Peyer's patch (tissue), 4 donors: ENCODE measurements at places on chromosomes 16 and 17. TPM values are rescaled to one million over a fixed set of nuclear protein-coding genes. Genes with fewer than 3 reads are reported as not detected.

- DNase-seq = no peak
Measured at GRCh38 chr16:85935391-85935973, 36.5 kb downstream of the IRF8 start.

GRCh38 chr17:7626956-7627249 lies 718 bp downstream of the SAT2 start:
- DNase-seq = peak; percentile 50

DNA sequence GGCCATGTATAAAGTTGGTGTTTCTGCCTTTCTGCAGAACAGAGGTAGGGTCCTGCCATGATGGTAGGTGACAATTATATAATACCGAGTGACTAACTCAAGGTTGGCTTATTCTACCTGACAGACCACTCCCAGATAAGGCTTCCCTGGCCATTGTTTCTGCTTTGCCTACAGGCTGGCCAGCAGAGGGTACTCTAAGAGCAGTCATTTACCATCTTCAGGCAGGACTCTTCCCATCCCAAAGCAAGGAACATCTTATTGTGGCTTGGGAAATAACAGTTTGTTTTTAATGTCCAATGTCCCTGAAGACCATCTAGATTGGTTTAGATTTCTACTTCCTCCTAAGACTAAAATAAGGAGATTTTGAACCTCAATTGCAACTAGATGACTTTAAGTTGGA lies 74.1 kb downstream of the SNX11 start:
- DNase-seq = peak; percentile 53

DNA sequence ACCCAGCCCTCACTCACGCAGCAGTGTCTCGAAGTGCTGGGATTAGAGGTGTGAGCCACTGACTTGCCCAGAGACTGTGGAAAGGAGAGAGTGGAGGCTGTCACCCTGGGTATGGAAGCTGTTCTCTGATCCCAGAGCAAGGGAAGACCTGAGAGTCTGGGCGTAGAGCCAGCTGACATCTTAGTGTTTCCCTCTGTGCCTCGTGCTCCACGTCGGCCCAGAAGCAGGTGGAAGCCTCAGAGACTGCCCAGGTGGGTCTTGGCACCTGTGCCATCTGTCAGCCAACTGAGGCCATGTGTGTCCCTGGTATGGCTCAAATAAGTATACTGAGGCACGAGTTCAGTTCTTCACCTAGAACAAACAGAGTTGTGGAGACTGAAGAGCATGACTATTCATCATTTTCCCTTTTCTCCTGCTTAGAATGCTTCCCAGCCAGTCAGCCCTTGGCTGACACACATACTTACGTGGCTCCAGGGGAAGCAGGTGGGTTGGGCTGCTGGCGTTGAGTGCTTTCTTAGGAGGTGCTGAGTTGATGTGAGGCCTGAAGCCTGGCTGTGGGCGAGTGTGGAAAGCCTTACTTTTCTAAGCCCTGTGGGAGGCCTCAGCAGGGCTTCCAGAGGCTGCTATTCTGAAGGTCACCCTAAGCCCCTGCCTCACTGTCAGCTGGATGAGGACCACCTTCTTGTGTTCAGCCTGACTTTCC lies 8.1 kb downstream of the CTRL start:
- DNase-seq = no peak

DNA sequence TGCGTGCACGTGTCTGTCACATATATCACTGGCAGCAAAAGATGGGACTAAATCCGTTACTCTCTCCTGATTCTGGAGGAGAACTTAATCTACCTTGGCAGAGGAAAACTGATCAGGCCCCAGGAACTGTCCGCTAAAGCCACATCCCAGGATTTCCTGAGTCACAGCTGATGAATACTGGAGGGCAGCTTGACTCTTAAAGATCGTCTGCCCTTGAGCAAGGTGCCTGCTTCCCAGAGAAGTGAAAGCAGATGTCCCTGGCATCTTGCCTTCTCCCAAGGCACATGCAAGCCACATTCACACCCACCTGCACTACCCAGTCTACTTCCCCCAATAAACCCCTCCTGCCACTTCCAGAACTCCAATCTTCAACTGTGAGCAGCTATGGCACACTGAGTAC lies 99.8 kb downstream of the CPPED1 start:
- no peak for DNase-seq

DNA sequence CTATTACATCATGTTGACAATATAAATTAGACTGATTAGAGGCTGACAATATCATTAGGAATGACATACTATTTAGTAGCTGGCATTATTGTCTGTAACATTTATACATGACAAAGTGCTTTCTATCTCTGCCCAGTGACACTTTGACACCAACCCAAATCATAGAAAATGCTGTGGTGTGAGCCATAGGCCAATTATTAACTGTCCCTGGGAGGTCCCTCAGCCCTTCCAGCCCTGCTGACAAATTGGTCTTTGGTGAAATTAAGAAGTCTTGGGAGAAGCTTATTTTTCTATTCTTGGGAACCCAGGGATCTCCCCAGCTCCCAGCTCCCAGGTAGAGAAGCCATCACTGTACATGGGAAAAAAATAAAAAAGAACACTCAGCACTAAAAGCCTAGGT lies 179.6 kb downstream of the AIPL1 start:
- no peak for DNase-seq

GRCh38 chr17:2874189-2874686 lies 78.0 kb downstream of the RAP1GAP2 start:
- no peak for DNase-seq

DNA sequence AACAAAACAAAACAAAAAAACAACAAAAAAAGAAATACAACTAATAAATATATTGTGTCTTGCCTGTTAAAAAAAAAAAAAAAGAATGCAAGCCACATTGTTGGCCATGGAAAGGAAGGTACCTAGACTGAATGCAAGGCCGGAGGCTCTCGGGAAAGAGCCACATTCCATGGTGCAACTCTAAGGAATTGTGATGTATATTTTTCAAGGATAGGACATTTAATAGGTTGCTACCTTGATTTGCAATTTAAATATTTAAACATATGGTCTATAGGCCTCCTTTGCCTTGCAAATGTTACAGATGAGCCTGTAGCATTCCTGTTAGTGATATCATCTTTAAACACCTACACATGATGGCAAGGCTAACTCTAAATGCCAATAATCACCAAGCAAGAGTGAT lies 650.9 kb downstream of the TOX3 start:
- no peak for DNase-seq

DNA sequence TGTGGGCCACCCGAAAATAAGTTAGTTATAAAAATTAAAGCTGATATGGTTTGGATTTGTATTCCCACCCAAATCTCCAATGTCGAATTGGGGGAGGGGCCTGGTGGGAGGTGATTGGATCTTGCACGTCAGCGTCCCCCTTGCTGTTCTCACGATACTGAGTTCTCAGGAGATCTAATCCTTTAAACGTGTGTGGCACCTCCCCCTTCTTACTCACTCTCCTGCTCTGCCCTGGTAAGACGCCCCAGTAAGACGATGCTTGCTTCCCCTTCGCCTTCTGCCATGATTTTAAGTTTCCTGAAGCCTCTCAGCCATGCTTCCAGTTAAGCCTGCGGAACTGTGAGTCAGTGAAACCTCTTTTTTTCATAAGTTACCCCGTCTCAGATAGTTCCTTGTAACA lies 35.4 kb downstream of the SYCE1L start:
- no peak for DNase-seq

- DNase-seq = no peak
Measured at GRCh38 chr17:75138519-75138918, 7.0 kb upstream of the NT5C start.

GRCh38 chr17:77877646-77878355 lies 80.7 kb upstream of the TNRC6C start:
- DNase-seq = no peak

GRCh38 chr17:28960256-28961061 lies 9.1 kb upstream of the PHF12 start:
- DNase-seq = no peak

- DNase-seq = no peak
Measured at GRCh38 chr16:86734543-86735460, 156.5 kb downstream of the FOXL1 start.

GRCh38 chr16:72554935-72555334 lies 383.0 kb upstream of the PMFBP1 start:
- no peak for DNase-seq

- DNase-seq = no peak
Measured at GRCh38 chr16:79001156-79001967, 599.2 kb downstream of the MAF start.

- no peak for DNase-seq
Measured at GRCh38 chr17:4641297-4642195, at the start of gene ALOX15. Gene ALOX15, minus strand, starts transcription at chr17:4641678. Its CDS starts 27 bp downstream, at chr17:4641651.

GRCh38 chr17:74523308-74523707 lies 8.0 kb downstream of the CD300LB start:
- DNase-seq = no peak

DNA sequence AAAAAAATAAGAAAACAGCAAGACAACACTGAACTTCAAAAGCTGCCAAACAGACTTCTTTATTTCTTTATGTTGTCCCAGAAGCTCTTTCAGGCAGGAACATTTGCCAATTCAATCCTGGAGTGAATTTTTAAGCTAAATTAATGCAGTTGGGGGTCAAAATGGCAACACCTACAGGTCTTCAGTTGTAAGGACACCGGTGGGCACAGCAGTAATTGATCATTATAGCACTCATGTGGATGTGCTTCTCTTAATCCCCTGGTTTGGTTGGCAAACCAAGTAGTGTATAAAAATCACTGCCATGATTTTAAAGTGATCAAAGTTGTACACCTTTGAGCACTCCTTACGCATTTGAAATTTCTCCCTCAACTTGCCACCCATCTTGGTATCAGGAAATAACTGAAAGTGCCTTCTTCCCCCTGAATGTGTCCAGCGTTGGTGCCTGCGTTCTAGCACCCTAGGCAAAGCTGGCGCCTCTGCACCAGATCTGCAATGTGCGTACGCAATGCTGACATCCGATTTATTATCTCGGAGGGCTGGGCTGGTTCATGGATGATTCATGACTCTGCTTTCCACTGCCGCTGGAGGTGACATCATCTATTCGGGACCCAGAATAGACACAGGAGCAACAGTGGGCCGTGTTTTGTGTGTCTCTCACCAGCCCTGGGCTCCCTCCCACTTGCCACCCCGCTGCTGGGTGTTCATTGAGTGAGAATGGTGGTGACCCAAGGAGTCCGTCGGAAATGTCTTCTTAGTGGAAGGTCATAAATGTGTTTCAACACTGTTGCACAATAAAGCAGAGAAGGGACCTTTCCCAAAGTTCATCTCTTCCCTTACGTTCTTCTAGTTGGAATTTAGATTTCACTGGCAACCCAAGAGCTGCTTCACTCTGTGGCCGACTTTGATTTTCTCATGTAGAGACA lies 203.4 kb downstream of the CCDC182 start:
- peak; percentile 59 for DNase-seq

The CASKIN2 gene
- 24.0 TPM for total RNA-seq

The EPOP gene
- total RNA-seq = 3.3 TPM

The PRM3 gene
- not detected for total RNA-seq

The TP53TG3 gene
- total RNA-seq = not detected

The SLC38A8 gene
- total RNA-seq = not detected

The KRTAP4-3 gene
- not detected for total RNA-seq

The TNFSF13 gene
- 48.9 TPM for total RNA-seq

The NPIPB13 gene
- total RNA-seq = 9.9 TPM

The NXN gene
- total RNA-seq = 4.7 TPM

The DHRS7C gene
- not detected for total RNA-seq

The NPIPB2 gene
- 22.7 TPM for total RNA-seq

The HOXB7 gene
- total RNA-seq = 10.7 TPM

The PHKG2 gene
- 54.4 TPM for total RNA-seq

The CLEC19A gene
- not detected for total RNA-seq

The LCMT1 gene
- total RNA-seq = 37.0 TPM
